ENCODE measurements at places on chromosomes 2 and 18.

- DNase-seq: no peak
Observed at GRCh38 chr2:40454321-40454720, 2.4 kb upstream of the SLC8A1 start.

DNA sequence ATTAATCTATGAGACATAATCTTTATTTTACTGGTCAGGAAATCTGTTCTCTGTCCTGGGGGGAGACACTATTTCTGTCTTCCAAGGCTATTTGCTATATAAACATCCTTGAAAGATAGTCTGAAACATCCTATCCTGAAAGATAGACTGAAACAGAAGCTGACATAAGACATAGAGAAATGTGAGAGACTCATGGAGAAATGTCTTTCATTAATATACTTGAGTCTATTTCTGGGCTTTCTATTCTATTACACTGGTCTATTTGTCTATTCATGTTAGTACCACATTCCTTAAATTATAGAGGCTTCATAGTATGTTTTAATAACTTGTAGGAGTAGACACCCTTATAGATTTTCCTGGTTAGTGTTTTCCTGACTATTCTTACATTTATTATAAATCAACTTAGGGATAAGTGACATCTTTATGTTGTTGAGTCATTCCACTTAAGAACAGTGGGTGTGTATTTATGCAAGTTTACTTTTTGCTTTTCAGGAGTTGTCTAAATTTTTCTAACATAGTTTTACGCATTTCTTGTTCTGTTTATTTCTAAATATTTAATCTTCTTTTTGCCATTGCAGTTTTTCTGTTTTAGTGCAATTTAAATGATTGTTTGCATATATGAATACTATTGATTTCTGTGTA is 244.9 kb upstream of the ZSWIM2 start:
- DNase-seq: no peak

GRCh38 chr18:24076950-24077349 is 61.9 kb upstream of the CABYR start:
- no peak for DNase-seq

GRCh38 chr2:156907806-156908205 is 349.7 kb upstream of the GALNT5 start:
- DNase-seq: no peak
